ENCODE measurements at places on chromosomes 11 and 22.

DNA sequence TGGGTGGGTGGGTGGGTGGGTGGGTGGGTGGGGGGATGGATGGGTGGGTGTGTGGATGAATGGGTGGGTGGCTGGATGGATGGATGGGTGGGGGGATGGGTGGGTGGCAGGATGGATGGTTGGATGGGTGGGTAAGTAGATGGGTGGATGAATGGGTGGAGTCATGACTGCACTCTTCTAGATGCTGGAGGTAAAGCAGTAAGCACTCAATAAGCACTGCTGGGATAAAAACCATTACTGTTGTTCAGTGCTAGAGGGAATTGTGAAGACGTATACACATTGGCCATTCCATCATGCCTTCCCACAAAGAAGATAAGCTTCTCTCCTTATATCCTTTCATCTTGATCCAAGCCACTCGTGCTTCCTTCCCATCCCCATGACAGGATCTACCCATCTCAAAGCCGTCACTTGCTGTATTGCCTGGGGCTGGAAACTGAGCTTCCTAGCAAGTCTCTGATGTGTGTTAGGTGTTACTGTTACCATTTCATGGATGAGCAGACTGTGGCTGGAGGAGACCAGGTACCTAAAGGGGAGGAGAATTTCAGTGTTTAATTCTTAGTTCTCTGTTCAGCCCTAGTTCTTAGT is 74.8 kb downstream of the MICAL2 start:
- DNase-seq, result no peak

DNA sequence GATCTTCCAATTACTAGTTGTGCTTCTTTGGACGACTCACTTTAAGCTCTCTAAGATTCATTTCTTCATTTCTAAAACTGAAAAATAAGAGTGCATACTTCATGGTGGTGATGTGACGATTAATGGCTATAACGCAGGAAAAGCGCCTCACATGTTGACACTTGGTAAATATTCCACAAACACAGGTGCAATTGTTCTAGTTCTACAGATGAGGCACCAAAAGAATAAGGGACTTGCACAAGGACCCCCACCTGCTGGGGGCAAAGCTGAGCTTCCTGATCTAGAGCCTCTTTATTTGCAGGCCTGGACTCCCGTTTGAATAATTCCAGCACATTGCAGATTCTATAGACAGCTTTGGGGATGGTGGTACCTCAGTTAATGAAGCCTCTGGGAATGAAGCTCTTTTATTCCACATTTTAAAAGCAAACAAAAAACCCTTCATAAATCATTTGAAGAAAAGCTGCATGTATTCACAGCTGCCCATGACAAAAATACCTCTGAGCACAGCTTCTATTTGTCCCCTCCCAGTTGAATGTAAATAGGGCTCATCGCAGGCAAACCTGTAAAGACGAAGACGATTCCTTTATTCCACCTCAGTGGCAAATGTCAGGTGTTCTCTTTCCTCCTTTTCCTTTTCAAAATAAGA is 14.9 kb upstream of the CADM1 start:
- no peak for DNase-seq

DNA sequence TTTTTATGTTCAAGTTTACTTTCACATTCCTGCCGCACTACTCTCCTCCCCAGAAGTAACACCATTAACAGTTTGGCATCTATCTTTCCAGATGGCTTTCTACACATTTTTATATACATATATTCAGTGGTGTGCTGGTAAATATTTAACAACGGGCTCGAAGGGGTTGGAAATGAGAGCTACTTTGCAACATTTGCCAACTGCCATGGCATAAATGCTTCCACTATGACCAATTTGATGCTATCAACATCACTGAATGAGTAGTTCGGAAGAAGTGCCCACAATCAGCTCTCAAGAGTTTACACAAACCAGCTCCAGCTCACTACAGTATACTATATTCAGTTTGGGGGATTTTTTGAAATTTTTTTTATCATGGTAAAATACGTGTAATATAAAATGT is 55.2 kb downstream of the RELT start:
- no peak for DNase-seq

DNA sequence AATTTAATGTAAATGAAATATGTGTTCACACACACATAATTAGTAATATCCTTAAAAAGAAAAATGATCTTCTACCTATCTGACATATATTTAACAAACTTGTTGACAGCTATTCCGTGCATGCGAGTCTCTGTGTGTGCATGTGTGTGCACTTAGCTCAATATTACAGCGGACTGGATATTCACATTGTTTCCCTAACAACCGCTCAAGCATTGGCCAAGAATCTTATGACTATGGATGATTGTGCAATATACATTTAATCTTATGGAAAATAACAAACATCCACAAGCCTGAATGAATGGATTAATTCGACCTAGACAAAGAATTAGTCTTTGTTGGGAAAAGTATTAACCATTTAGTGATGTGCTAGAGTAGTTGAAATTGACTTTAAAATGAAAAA is 1078.6 kb downstream of the LRRC4C start:
- no peak for DNase-seq

GRCh38 chr11:17405232-17406005 is 17.0 kb upstream of the KCNJ11 start:
- DNase-seq, result no peak

- no peak for DNase-seq
Measured at GRCh38 chr11:12184699-12185098, 74.3 kb downstream of the MICAL2 start.

- no peak for DNase-seq
Measured at GRCh38 chr11:21323617-21324016, 654.2 kb downstream of the NELL1 start.

DNA sequence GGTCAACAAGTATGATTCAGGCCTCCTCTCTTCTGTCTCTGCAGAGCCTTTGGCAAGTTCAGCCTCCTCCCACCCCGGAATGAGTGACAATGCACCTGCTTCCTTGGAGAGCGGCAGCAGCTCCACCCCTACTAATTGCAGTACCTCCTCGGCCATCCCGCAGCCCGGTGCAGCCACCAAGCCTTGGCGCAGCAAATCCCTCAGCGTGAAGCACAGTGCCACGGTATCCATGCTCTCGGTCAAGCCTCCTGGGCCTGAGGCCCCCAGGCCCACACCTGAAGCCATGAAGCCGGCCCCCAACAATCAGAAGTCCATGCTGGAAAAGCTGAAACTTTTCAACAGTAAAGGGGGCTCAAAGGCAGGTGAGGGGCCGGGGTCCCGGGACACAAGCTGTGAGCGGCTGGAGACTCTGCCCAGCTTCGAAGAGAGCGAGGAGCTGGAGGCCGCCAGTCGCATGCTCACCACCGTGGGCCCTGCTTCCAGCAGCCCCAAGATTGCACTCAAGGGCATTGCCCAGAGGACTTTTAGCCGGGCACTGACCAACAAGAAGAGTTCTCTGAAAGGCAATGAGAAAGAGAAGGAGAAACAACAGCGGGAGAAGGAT is 220.6 kb downstream of the NAV2 start:
- DNase-seq, result no peak

- no peak for DNase-seq
Measured at GRCh38 chr11:126452241-126453101, 97.0 kb downstream of the ST3GAL4 start.

DNA sequence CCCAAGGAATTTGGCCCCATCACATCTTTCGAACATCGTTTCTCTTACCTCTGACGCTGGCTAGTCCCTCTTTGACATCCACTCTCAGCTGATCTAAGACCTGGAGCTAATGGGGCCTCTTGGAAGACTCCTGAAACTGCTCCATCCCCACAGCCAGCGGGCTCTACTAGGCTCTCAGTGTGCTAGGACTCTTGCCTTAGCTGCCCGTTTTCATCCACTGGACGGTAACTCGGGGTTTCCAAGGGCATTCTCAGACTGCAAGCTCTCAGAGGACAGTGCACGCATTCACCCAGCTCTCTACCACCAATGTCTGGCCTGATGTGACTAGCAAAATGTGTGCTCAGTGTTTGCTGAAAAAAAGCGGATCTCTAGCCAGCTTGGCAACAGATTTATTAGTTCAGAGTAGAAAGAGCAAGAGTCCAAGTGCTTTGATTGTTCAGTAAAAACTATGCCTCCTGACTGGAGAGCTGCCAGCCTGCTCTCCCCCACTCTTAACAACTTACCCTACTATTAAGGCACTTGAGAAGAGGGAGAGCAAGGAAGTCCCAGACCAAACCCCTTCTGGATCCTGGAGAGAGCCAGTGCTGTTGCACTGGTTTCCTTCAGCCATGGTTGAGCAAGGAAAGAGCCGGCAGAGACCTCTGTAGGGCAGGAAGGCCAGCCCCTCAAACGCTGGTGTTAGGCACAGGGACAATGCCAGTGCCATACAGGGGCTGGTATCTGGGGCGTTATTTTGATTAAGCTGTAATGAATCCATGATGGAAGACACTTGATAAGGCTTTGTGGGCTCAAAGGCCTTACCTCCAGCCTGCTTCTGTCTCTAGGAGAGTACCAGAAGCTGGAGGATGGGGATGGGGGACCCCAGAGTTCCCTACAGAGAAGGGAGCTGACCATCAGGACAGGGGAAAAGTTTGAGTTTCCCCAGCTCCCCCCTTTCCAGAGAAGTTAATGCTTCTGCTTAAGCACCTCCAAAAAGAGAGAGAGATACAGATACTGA is 9.2 kb downstream of the RELA start:
- DNase-seq, result no peak

GRCh38 chr11:125513705-125514265 is 17.7 kb upstream of the FEZ1 start:
- no peak for DNase-seq

DNA sequence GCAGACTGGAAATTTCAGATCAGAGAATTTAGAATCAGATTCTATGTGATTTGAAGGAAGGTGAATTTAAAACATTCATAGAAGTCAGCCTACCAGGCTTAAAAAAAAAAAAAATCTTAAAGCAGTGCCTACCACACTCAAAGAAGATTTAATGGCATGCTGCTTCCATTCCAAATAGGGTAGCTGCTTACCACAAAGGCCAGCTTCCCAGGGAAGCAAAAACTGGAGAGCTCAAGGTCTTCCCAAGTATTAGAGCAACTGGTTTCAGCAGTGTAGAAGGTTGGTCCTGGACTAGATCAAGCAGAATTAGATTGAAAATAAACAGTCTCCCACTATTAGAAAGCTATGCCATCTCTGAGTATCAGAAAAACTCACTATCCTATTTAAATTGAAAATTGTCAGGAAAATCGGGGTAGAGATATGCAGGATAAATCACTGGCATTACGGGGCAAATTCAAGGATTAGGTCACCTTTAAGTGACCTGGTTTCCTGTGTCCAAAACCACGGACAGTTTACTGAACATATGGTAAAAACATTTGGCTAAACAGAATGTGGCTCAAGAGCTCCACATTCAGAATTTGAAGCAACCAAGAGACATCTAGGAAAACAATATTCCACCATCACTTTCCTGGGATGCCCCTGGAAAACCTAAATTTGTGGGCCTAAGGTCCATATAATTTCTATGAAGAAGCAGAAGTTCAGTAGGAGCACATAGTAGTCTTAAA is 1.3 kb downstream of the C11orf42 start:
- DNase-seq, result no peak

GRCh38 chr11:60214386-60214785 is 28.6 kb downstream of the MS4A4E start:
- DNase-seq, result no peak

GRCh38 chr11:66071381-66071801 is 1.3 kb downstream of the PACS1 start:
- no peak for DNase-seq

DNA sequence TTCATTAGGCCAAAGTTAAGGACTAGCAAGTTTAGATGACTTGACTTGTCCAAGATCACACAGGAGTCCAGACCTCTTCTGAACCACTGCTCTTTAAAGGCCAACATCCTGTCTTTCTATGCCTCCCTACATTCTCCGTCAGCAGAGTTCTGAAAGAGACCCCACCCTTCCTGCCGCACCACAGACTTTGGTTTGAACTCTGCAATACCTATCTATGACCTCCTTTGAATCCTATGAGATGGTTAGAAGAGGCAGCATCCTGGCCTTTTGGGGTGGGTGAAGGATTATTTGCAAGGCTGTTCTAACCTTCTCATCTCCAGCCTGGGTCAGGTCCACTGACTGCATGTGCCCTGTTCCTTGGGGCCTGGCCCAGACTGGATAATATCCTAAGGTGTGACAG is 4.3 kb upstream of the RRM1 start:
- no peak for DNase-seq

GRCh38 chr11:8415195-8415594 is 151.5 kb upstream of the LMO1 start:
- no peak for DNase-seq

DNA sequence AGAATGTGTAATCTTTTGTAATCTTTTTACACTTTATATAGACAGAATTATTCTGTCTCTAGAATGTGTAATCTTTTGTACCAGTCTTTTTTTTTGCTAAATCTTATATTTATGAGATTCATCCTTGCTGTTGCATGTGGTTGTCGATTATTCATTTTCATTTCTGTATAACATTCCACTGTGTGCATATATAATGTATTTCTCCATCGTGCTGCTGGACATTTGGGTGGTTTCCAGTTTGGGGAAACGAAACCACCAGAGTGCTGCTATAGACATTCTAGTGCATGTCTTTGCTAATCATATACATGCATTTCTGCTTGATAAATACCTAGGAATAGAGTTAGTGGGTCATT is 146.5 kb downstream of the GRIK4 start:
- DNase-seq, result no peak

- no peak for DNase-seq
Measured at GRCh38 chr11:46879056-46879585, 33.0 kb upstream of the CKAP5 start.

GRCh38 chr11:64245797-64246620 is 734 bp downstream of the PPP1R14B start:
- DNase-seq, result peak; percentile 82

- DNase-seq, result no peak
Measured at GRCh38 chr11:130462101-130462885, 13.8 kb downstream of the ADAMTS15 start.

GRCh38 chr11:102807921-102808320 is 10.0 kb upstream of the MMP1 start:
- DNase-seq, result no peak

- peak; percentile 38 for DNase-seq
Measured at GRCh38 chr22:47164514-47165337, 402.3 kb downstream of the TBC1D22A start.

- no peak for DNase-seq
Measured at GRCh38 chr11:118008271-118008911, 22.2 kb downstream of the IL10RA start.

DNA sequence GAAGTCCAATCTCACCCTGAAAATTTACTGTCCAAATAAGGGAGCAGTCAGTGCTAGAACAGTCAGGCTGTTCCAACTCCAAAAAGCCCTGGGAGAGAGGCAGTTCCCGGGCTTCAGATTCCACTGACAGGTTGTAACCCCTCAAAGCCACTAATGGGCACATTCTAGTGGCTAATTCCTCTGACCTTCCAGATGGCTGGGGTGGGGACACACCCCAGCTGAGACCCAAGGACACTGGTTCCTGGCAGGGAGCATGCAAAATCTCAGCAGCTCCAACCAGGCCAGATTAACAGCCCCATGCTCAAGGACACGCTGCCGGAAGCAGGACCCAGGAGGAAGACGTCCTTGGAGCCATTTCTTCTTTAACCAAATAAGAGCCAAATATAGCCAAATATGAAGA is 92.7 kb downstream of the RPL27A start:
- DNase-seq, result no peak
